Fibroblast of lung (primary cell): ENCODE measurements at places on chromosomes 1 and 21. TPM values are rescaled to one million over a fixed set of nuclear protein-coding genes. Genes with fewer than 3 reads are reported as not detected.

SYNJ1 gene
- 4.6 and 6.1 TPM in 2 replicates for total RNA-seq

PDZK1IP1 gene
- not detected in 2 replicates for total RNA-seq

PRDM16 gene
- total RNA-seq, result 1.3 and 1.8 TPM in 2 replicates

LRRIQ3 gene
- total RNA-seq, result 1.0 and 1.3 TPM in 2 replicates

TSPEAR gene
- total RNA-seq, result not detected in 2 replicates

ADAMTS5 gene
- 3.9 and 4.3 TPM in 2 replicates for total RNA-seq

NUDT4B gene
- 7.1 and 15.9 TPM in 2 replicates for total RNA-seq

PADI2 gene
- total RNA-seq, result not detected in 2 replicates

GRHL3 gene
- not detected in 2 replicates for total RNA-seq

FMO1 gene
- total RNA-seq, result 0.77 TPM in 1 of 2 replicates, not detected in the other

BRDT gene
- total RNA-seq, result not detected in 2 replicates

LIPI gene
- total RNA-seq, result not detected in 2 replicates

CSRP1 gene
- total RNA-seq, result 158 and 195 TPM in 2 replicates

RHBG gene
- not detected in 2 replicates for total RNA-seq

CAPN9 gene
- under 0.01 and 0.17 TPM in 2 replicates for total RNA-seq
